NCI-H446 (cell line): ENCODE measurements at places on chromosomes 6 and 20.

DNA sequence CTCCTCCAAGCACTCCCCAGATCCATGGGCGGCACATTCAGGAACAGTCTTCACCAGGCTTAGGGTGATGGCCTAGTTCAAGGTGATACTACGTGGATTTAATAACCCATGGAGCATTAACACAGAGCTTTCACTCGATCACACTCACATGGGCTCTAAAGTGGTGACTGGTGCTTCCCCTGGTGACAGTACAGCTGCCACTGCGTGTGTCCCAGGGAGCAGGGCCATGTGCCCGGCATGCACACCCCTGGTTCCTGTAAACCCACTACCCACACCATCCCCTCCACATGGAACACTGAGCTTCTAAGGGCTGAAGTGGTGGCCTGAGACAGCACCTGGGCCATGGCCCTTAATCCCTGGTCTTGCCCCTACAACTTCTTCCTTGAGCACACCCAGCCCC, 27.8 kb upstream of the APMAP start:
- DNase-seq: no peak

GRCh38 chr6:53410508-53411258, 61.9 kb upstream of the ELOVL5 start:
- peak; percentile 9 for DNase-seq

DNA sequence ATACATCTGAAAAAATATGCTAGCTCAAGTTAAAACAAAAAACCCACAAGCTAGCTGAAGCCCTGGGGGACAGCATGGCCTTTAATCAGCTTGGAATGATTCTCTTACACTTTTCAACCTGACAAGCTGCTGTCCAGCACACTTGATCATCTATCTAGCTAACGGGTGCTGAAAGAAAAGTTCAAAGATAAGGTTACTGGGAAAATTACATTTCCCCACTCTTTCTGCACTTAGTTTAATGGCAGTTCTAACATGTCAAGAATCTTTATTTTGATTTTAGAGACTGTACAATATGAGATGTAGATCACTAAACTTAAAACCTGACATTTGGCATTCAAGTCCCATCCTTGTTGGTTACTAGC, 53.4 kb downstream of the STK4 start:
- no peak for DNase-seq

GRCh38 chr6:7389162-7389450, 436 bp downstream of the CAGE1 start:
- DNase-seq: no peak

GRCh38 chr20:61942526-61942925, 123.2 kb downstream of the TAF4 start:
- DNase-seq: no peak

- DNase-seq: no peak
Observed at GRCh38 chr6:155267411-155267810, 3.6 kb downstream of the CLDN20 start.

DNA sequence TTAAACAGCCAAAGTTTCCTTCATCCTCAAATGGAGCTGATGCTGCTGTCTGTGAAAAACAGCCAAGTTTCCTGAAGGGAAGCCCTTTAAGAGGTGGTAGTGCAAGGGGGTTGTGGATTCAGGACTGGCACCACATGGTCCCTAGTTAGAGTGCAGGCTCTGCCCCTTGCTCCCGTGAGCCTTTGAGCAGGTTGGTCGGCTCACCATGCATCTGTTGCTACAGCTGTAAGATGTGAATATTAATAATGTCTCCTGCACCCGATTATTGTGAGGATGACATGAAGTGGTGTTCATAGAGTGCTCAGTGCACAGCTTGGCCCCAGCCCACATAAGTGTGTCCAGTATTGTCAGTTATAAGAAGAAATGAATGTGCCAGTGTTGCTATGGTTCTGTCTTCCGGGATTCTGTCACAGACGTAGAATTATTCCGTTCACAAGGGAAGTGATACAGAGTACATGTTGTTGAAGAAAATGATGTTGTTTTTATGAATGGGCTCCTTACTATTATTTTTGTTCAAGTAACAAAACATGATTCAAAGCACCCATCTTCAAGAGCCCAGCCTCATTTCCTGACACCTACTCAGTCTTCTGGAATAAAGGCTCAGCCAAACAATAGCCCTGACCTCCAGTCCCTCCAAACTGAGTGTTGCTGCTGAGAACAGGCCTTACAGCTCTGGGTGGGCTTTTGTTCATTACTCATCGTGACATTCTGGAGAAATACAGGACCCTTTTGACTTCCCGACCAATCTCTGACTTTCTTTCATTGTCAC, 2.9 kb upstream of the PKIG start:
- no peak for DNase-seq

DNA sequence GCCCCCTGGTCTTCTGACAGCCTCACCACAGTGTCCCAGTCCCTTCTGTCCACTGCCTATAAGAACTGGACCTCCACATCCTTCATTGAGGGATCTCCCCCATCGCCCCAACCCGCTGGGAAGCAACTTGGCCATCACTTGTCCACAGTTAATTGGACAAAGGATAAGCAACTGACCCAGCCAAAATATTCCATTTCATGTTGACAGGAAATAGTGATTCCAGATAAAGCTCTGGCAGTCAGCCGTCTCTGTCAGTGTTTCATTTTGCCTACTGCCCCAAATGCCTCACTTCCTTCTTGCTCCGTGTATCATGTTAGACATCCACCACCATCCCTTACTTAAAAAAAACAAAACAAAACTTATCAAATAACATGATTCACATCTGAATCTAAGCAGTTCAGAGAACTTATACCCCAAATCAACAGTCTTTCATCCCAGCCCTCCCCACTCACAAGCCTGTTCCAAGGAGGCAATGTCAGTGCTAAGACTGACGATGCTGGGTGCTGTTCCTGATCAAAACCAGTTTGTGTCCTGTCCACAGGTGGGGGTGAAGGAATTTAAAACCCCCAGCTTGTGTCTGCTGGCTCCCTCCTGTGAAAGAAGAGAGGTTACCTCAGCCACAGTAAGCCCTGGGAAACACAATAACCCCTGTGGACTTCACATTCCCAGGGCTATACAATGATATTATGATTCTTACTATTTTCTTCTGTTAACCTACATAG, 162.5 kb downstream of the WDR27 start:
- DNase-seq: no peak

GRCh38 chr6:155154158-155154830, 109.5 kb upstream of the CLDN20 start:
- DNase-seq: peak; percentile 46

GRCh38 chr20:44402391-44403193, 47.1 kb downstream of the HNF4A start:
- no peak for DNase-seq

DNA sequence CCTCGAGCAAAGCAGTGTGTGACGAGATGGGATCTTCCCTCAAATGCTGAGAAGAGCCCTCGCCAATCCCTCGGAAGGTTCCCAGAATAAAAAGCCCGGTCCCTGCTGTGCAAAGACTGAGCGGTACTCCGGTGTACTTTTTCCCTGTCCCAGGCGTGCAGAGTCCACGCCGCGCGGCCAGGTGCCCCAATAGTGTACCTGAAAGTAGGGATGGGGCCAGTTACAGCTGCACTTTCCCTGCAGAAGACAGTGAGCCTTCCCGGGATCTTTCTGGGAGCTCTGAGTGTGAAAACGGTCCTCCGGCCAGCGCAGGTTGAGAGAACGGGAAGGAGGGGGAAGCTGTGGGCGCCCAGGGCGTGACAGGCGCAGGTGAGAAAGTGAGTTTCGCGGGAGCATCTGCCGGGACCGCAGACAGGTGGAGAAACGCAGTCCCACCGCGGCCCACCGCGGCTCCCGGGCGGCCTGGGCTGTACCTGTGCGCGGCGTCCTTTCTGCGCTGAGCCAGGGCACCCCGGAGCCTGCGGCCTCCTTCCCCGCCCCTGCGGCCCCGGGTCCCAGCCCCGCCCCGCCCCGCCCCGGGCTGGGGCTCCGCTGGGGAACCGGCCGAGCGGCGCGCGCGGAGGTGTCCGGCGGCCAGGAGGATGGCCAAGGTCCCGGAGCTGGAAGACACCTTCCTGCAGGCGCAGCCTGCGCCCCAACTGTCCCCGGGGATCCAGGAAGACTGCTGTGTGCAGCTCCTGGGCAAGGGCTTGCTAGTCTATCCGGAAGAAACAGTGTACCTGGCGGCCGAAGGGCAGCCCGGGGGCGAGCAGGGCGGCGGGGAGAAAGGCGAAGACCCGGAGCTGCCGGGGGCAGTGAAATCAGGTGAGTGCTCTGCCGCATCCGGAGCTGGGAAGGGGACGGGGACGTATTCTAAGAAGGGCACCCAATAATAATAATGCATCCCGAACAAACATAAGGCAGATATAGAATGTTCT, at the start of gene RFX6:
TSS of gene RFX6 (plus strand) at position 608 of the 977 bp plus-strand sequence. CDS start at position 642, 34 bp downstream.
- no peak for DNase-seq

DNA sequence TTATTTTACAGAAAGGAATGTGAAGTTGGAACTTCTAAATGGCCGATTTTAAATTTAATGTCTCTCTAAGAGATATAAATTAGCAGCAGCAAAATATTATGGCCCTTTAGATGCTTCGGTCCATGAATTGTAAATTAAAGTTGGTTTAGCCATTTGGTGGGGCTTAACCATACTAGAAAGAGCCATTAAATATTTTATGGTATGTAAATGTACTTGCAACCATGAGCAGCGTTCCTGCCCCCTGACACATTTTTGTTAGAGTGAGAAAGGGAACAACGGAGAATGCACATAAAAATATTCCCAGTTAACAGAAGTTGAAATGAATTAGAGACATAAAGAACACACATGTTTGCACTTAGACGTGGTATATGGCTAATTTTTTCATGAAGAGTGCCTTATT, 237.9 kb downstream of the MYLK4 start:
- DNase-seq: no peak

- DNase-seq: no peak
Observed at GRCh38 chr20:3238616-3239025, 369 bp downstream of the SLC4A11 start.

GRCh38 chr6:33577106-33577535, 3.0 kb downstream of the BAK1 start:
- no peak for DNase-seq

- DNase-seq: no peak
Observed at GRCh38 chr20:23160536-23161243, 74.6 kb upstream of the CD93 start.

- DNase-seq: no peak
Observed at GRCh38 chr6:158361961-158362669, 49.9 kb downstream of the TULP4 start.

DNA sequence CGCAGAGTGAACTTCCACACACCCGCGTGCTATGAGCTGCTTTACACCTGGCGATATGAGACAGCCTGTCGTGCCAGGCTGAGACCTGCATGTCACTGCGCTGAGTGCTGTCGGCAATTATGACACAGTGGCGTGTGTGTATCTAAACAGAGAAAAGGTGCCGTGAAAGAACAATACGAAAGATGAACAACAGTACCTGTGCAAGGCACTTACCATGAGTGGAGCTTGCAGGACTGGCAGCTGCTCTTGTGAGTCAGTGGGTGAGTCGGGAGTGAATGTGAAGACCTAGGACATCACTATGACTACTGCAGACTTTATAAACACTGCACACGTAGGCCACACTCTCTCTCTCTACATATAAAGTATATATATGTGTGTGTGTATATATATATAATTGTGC, 68.5 kb upstream of the DUSP22 start:
- no peak for DNase-seq

DNA sequence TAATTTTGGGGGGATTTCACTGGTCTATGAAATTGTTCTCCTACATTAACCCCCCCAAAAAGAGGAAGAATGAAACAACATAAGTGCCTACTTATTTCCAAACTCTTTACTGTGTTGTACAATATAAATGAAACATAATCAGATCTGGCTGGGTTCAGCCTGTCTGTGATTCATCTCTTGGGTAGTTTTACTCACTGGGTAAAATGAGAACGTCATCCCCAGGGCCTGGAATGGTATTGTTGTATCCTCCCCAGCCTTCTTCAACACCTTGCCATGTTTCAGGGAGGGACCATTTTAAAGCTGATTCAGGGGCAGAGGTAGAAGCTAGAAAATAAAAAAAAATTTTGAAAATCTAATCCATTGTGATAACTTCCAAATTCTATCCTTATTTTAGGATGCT, 256.7 kb downstream of the PKHD1 start:
- no peak for DNase-seq

GRCh38 chr6:52904562-52905279, 4.8 kb downstream of the GSTA3 start:
- DNase-seq: no peak

- DNase-seq: no peak
Observed at GRCh38 chr20:61690150-61690549, 375.5 kb downstream of the TAF4 start.

DNA sequence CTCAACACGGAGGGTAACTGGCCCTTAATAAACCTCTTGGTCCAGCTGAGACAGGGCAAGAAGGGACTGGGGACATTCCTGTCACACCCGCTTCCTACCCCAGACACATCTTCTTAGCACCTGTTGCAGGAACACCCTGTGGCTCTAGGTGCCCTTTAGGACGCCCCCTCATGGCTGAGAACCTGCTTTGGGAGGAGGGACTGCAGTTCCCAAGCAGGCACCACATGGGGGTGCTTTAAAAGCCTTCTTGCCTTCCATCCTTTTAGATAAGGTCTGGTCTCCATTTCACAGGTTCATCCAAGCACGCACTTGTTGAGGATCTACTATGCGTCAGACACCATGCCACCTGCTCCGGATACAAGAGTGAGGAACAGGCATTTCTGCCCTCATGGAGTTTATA, 26.6 kb downstream of the NSFL1C start:
- no peak for DNase-seq

DNA sequence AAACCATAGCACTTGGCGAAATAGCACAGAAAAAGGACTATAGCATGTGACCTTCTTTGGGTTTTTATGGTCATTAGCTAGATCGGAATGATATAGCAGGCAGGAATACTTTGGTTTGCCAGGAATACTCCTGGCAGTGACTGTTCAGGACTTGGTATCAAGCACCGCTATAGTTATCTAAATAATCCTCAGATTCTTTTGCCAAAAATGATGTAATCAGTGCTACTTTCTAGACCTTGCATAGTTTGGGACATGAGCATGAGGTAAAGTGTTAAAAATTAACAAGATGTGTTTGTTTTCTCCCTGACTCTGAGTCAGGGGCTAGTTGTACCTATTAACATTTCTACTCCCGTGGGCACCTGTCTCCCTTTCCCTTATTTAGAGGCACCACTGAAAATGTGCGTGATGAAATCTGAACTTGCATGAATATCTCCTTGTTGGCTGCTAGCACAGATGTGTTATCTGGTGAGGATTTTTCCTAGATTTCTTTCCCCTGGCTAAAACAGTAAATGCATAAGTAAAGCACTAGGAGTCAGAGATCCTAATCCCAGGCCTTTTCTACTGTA, 511.0 kb downstream of the CDKAL1 start:
- no peak for DNase-seq

GRCh38 chr20:59765599-59766177, 161.3 kb downstream of the PHACTR3 start:
- DNase-seq: no peak

DNA sequence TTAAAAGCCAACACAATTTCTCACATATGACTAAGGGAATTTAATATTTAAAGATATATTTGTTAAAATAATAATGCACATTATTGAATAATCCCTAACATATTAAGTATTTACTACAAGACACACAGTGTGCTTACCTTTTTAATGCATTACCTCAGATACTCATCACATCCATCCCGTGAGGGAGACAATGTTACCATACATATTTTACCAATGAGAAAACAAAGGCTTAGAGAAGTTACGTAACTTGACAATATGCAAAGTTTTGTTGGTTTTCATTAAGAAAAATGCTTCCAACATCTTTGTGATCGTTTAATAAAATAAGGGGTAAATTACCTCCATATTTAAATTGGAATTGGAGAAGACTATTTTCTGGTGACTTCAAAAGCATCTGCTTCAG, 4.3 kb downstream of the IFNGR1 start:
- DNase-seq: no peak

- DNase-seq: peak; percentile 54
Observed at GRCh38 chr20:43448748-43449535, 8.8 kb upstream of the SRSF6 start.

GRCh38 chr20:21324126-21324525, 21.0 kb downstream of the XRN2 start:
- no peak for DNase-seq
